Hair follicular keratinocyte (primary cell): ENCODE measurements at places on chromosomes 12 and 14. TPM values are rescaled to one million over a fixed set of nuclear protein-coding genes. Genes with fewer than 3 reads are reported as not detected.

The SHMT2 gene
- total RNA-seq = 222 and 338 TPM in 2 replicates

The SYCP3 gene
- not detected in 2 replicates for total RNA-seq

The PRPH gene
- 0.16 TPM in 1 of 2 replicates, not detected in the other for total RNA-seq

The NEUROD4 gene
- not detected in 2 replicates for total RNA-seq

The SIX4 gene
- total RNA-seq = 9.5 and 12.3 TPM in 2 replicates

The STX2 gene
- total RNA-seq = 9.6 and 12.7 TPM in 2 replicates

The SMCO2 gene
- 0.31 TPM in 1 of 2 replicates, not detected in the other for total RNA-seq

The PLEK2 gene
- 370 and 371 TPM in 2 replicates for total RNA-seq

The PPP1R1A gene
- not detected in 2 replicates for total RNA-seq

The NID2 gene
- total RNA-seq = 0.23 and 1.6 TPM in 2 replicates

The DEGS2 gene
- total RNA-seq = 0.23 TPM in 1 of 2 replicates, not detected in the other

The LRFN5 gene
- total RNA-seq = not detected in 2 replicates

The BEST3 gene
- total RNA-seq = not detected in 2 replicates

The TC2N gene
- 9.6 and 15.1 TPM in 2 replicates for total RNA-seq

The KCNC2 gene
- total RNA-seq = not detected in 2 replicates

The TAS2R43 gene
- not detected in 2 replicates for total RNA-seq
